WTC11 (cell line): ENCODE measurements at places on chromosomes 11 and 22.

DNA sequence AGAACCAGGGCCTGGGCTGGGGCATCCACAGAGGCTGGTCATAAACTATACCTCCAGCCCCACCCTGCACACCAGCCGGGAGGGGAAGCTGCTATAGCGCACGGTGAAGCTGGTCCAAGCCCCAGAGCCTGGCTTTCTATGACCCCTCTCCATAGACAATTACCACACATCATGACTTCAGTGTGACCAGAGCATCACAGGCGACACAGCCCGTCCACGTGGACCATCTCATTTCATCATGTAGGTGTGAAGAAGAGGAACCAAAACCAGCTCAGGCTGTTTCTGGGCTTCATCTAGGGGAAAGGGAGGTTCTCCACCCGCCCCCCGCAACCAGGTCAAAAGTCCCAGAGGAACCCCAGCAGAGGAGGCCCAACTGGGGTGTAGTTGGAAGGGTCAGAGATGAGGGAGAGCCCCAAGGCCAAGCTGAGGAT, 3.0 kb downstream of the CXCR5 start:
- no peak for DNase-seq

DNA sequence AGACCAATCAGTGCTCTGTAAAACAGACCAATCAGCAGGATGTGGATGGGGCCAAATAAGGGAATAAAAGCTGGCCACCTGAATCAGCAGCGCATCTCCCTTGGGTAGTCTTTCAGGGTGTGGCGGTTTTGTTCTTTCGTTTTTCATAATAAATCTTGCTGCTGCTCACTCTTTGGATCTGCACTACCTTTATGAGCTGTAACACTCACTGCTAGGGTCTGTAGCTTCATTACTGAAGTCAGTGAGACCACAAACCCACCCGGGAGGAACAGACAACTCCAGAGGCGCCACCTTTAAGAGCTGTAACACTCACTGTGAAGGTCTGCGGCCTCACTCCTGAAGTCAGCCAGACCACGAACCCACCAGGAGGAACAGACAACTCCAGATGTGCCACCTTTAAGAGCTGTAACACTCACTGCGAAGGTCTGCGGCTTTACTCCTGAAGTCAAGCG, 175.5 kb upstream of the PDGFD start:
- no peak for DNase-seq

GRCh38 chr11:92980312-92980711, 10.9 kb downstream of the MTNR1B start:
- no peak for DNase-seq

GRCh38 chr11:108863528-108863927, 198.7 kb downstream of the DDX10 start:
- DNase-seq = no peak

DNA sequence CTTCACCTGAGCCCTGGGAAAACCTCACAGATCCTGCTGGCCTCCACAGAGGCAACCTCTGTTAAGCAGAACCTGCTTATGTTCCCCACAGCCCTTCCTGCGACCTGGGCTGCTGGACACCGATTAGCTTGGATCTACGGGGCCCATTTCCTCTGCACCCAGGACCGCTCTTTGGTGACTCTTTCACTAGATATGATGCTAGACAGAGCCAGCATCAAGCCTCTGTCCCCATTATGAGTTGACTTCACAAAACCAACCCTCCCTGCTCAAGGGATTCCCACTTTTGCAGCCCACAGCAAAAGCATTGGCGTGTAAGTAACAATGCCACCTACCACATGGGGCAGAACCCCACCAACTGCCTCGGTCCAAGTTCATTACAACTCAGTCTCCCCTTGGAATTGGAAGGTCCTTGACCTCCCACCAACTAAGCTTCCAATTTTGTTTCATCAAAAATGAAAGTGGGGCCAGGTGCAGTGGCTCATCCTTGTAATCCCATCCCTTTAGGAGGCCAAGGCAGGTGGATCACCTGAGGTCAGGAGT, 15.2 kb upstream of the TMPRSS4 start:
- no peak for DNase-seq

DNA sequence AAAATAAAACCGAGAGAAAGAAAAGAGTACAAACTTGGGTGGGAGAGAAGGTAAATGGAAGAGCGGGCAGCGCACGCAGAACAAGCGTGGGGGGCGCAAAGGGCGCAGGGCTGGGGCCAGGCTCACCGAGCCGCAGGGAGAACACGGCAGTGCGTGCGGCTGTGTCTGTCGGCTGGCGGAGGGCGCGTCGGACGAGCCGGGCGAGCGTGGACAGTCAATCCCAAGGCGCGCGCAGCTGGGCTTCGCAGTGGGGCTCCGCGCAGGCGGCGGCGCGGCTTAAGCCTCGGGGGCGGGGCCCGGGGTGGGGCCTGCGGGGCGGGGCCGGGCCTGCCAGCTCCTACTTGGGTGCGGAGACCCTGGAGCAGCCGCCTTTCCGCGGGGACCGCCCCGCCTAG, at the start of gene UCP2:
Gene UCP2, minus strand, starts transcription at position 249 of the 395 bp plus-strand sequence. CDS start 4,465 bp downstream, outside the sequence.
- DNase-seq = peak; percentile 78

GRCh38 chr22:21043860-21044535, 1.7 kb upstream of the LRRC74B start:
- DNase-seq = no peak

DNA sequence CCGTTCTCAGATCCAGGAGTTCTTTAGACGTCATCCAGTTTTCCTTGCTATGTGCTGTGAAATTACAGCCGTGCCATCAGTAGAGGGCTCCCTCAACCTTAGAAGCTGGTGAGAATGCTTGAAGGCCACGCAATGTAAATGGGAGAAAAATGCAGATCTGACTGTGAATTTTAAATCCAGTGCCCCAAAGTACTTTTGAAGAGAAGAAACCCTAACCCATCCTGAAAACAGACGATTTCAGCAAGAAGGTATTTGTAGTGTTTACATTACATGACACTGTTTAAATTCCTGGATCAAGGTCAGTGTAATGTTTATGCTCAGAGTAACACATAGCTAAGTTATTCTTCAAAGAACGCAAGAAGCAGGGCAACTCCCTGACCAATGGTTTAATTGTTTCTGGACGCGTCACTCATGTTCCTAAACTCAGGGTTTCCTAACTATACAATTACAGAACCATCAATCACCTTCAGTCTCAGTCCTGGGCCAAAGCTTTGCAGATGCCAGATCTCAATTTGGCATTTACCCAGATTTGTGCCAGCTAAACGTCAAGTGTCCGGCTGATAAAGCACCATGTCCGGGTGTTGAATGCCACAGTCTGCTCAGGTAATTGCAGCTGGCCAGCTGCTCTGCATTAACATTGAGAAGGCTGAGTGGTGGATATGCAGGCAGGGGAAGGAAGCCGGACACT, 38.2 kb downstream of the ADAMTS8 start:
- DNase-seq = no peak

- no peak for DNase-seq
These were observed 11.8 kb downstream of the CELSR1 start for GRCh38 chr22:46525389-46526243.

DNA sequence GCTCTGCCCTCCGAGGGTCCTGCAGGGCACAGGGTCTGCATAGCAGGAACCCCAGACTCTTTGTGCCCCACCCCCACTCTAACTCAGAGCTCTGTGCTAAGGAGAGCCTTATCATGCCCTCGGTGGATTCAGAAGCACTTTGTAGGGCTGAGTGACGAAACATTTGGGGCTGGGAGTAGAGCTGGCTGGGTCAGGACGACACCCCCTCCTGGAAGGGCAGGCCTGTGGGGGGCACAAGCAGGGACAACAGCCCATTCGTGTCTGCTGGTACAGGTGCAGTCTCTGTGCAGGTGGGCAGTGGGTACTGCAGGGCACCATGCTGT, 8.9 kb downstream of the APOBEC3A start:
- no peak for DNase-seq

- DNase-seq = no peak
These were observed 111.8 kb downstream of the CCDC81 start for GRCh38 chr11:86486261-86487030.

- DNase-seq = no peak
These were observed 120.6 kb downstream of the PAX6 start for GRCh38 chr11:31690516-31690915.

DNA sequence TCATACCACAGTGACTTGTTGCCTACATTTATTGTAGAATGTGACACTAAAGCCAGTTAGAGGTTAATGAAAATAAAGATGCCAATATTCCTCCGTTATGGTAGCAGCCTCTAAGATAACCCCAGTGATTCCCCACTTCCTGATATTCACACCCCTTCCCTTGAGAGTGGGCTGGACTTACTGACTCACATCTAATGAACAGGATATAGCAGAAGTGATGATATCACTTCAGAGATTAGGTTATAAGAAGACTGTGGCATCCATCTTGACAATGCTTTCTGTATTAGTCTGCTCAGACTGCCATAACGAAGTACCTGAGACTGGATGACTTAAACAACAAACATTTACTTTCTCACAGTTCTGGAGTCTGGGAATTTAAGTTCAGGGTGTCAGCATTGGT, 149.6 kb upstream of the MTNR1B start:
- DNase-seq = no peak

DNA sequence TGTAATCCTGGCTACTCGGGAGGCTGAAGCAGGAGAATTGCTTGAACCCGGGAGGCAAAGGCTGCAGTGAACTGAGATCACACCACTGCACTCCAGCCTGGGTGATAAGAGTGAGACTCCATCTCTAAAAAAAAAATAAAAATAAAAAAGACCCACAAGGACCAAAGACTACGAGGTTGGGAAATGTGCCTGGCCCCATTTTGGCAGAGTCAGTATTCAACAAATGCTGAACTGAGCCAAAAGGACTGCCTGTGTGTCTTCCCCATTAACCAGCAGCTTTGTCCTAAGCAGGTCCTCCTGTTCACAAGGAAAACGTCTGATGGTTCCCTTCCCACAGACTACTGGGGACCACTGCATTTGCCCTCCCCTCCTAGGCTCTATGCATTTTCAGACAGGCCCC, 27.6 kb downstream of the ADORA2A start:
- DNase-seq = no peak

- no peak for DNase-seq
These were observed 870.7 kb downstream of the TBC1D22A start for GRCh38 chr22:47633111-47633510.

- DNase-seq = no peak
These were observed 48.9 kb upstream of the KIRREL3 start for GRCh38 chr11:127049486-127049885.

GRCh38 chr11:73466643-73467042, 90.4 kb downstream of the RELT start:
- no peak for DNase-seq

DNA sequence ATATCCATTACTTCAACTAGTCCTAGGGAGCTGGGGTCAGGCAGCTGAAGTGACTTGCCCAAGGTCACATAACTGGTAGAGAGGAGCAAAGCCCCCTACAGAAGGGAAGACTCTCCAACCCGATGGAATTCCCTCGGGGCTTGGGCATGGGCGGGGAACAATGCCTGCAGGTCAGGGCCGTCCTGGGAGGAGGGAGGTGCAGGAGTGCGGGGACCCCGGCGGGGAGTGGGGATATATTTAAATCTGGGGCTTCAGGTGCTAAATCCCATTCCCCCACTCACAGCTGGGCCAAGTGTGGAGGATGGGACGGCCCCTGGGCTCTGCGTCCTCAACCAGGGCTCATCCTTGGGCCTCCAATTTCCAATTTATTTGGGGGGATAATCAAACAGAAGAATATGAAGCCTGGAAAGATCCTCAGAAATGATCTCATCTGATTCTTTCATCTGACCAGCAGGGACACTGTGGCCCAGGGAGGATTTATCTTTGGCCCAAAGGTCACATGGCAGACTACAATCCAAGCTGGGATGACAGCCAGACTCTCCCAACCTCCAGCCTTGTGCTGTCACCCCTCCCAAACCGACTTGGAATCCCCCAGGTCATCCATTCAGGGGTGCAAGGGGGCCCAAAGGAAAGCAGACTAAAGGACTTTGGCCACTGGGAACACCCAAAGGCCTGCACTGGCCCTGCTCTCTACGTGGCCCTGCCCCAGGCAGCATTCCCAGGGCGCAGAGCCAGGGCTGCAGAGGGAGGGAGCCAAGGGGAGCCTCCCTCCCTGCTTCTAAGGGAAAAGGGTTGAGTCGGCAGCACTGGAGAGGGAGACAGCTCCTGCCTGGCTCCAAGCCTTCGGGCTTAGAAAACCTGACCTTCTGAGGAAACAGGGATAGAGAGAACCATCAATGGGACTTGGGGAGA, 8.7 kb upstream of the C1QTNF6 start:
- no peak for DNase-seq

GRCh38 chr22:33524511-33525260, 395.6 kb downstream of the LARGE1 start:
- no peak for DNase-seq
